Activated naive CD4-positive, alpha-beta T cell treated with Interleukin-2 at 50 U/mL for 16 hours (primary cell): ENCODE measurements at places on chromosomes 3 and 15.

DNA sequence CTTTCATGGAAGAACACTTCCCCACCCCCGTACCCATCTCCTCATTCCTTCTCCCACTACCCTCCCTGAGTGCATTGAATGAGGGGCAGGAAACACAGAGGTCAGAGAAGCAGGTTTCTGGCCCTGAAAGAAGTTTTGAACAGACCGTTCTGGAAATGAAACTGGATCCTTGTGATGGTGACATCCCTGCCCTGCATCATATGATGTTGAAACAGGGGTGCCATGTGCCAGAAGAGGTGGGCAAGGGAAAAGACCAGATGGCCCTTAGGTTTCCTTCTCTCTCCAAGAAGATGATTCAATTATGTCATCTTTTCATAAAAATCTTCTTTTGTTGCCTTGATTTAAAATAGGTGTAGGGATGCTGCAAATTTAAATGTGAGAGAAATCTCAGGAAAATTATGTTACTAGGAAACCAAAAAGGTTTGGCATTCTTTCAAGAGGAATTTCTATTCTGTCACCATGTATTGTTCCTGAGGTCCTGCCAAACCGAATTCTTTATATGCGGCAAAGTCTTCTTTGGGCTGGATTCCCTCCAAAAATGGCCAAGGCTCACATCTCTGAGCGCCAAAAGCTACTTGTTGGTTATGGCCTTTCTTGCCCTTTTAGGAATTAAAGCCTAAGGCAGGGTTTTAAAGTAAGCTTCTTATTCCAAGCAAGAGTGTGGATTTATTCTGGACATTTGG is 19.9 kb upstream of the TNFAIP8L3 start:
- no peak for DNase-seq

DNA sequence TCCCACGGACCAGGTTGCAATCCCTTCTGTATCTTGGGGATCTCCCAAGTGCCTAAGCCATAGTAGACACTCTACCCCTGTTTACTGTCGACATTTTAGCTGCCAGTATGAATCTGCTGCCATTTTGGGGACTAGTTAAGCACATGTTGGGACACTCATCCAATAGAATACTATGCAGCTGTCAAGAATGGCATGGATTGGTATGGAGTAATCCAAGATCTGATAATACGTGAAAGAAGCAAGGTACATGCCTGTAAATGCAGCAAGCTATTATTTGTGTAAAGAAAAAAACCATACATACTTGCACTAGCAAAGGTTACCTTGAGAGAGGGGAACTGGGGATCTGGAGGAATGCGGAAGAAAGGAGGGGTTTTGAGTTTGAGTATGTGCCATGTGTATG is 129.3 kb downstream of the SMAD6 start:
- no peak for DNase-seq

DNA sequence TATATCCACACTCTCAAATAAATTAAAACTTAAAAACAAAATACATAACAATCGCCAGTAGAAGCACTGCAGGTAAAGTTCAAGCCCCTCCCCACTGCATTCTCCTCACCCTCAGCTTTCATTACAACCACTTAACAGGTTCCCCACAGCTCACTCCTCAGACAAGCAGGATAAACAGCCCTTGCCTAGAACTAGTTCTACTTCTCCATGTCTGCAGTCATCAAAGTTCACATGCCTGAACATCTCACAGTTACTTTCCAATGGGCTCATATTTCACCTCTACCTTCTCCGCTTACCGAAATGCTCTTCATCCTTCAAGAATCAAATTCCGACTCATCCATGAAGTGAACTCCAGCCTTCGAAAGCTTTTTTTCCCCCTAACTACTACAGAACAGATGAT is 4.1 kb downstream of the YEATS2 start:
- DNase-seq: no peak

DNA sequence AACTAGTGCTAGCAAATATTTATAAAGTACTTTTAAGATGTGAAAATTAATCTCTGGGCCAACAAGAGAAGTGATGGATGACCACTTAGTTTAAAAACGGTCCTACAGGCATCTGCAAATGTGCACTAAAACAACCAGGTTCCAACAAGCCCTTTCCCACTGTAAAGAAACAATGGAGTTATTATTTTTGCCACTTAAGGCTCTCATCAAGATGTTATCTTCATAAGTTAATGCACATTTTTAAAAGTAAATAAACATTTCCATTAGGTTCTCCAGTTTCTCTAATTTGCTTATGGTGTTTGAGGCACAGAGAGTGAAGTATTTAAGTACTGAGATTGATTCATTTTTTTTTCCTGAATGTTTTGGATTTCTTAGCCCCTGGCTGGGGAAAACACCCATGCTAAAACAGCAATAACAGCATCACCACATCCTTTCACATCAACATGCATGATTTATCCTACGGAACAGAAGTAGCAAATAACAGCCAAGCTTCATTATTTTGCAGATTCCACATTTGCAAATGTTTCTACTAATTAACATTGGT is 20.8 kb downstream of the ABI3BP start:
- no peak for DNase-seq

GRCh38 chr3:190436331-190436730 is 13.4 kb downstream of the TMEM207 start:
- DNase-seq: no peak

GRCh38 chr15:31499236-31499952 is 172.8 kb downstream of the KLF13 start:
- DNase-seq: no peak

GRCh38 chr3:161316006-161316689 is 55.2 kb downstream of the SPTSSB start:
- no peak for DNase-seq

DNA sequence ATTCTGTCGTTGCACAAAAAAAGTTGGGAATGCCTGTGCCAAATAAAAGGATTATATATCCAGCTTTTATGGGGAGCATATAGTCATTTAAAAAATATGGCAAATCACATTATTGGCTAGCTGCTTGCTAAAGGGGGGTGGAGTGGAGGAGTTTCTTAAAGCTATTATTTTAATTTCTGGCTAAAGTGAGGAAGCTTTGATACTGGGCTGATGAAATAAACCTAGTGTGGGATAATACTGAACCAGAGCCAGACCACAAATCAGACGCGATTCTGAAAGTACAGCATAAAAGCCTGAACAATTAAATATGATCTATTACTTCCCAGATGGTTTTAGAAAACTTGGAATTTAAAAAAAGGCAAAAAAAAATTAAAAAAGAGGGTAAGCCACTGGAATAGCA is 14.4 kb downstream of the POLR2M start:
- no peak for DNase-seq

DNA sequence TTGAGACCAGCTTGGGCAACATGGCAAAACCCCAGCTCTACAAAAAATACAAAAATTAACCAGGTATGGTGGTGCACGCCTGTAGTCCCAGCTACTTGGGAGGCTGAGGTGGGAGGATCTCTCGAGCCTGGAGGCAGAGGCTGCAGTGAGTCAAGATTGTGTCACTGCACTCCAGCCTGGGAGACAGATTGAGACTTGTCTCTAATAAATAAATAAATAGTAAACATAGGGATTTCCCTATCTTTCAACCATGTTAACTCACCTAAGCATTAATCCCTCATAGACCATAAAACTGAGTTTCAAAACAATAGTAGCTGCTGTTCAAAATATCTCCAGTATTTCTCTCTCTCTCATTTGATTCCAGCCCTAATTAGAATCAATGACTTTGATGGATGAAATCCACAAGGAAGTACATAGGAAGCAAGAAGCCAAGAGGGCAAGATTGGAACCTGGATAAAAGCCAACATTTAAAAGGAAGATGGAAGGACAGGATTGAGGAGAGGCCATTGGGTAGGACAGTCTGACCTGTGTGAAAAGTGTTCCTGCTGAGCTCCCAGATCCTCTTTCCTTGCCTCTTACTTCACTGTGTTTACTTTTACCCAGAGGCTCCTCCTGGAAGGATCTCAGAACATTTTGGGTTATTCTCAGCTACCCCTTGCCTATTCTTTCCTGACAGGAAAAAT is 12.4 kb upstream of the TTBK2 start:
- DNase-seq: no peak

- no peak for DNase-seq
Measured at GRCh38 chr3:29324180-29324651, 43.3 kb downstream of the RBMS3 start.
